ENCODE measurements at places on chromosomes 11 and 22.

- DNase-seq, result no peak
These were observed 27.9 kb upstream of the FZD4 start for GRCh38 chr11:86983021-86983488.

DNA sequence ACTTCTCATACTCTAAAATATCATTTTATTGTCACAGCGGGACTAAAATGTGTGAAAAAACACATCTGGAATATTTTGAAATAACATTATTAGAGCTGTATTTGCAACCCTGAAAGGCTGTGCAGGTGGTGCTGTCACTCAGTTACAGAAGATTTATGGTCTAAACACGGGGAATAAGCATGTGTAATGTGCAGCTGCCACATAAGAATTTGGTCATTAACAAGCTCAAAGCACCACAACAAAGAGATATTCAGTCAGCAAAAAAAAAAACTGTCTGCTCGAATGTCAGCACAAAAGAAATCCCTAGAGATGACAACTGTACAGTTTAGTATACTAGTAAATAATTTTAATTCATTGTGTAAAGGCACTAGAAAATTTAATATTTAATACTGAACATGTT, 31.3 kb downstream of the TMEM123 start:
- no peak for DNase-seq

GRCh38 chr11:120832481-120833238, 191.2 kb upstream of the TBCEL start:
- no peak for DNase-seq

GRCh38 chr22:31080164-31080847, 812 bp upstream of the SMTN start:
- no peak for DNase-seq

GRCh38 chr11:35459489-35459888, 40.1 kb upstream of the SLC1A2 start:
- no peak for DNase-seq

DNA sequence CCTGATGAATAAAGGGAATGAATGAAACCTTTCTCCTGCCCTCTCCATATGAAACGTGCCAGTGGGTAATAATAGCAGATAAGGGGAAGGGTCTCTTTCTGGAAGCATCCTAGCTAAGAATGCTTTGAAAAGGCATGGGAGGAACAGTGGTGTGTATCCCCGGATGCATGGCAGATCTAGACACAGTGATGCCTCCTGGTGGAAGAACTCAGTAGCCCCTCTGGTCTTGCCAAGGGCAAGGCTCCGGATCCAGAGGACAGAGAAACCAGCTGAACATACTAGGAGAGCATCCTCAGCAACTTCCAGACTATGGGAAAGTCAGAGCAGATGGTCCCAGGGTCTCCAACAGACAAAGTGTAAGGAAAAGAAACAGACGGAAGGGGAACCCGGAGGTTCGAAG, 6.4 kb downstream of the BAIAP2L2 start:
- DNase-seq, result no peak

- no peak for DNase-seq
These were observed 753 bp downstream of the PTPN5 start for GRCh38 chr11:18790883-18791206.

- no peak for DNase-seq
These were observed 30.2 kb upstream of the EP300 start for GRCh38 chr22:41062146-41062545.

GRCh38 chr11:131811383-131811782, 441.0 kb downstream of the NTM start:
- no peak for DNase-seq

GRCh38 chr22:19891317-19892256, 36.9 kb upstream of the GNB1L start:
- DNase-seq, result peak; percentile 74

- DNase-seq, result no peak
These were observed 4.4 kb upstream of the PGAP2 start for GRCh38 chr11:3803726-3804495.

DNA sequence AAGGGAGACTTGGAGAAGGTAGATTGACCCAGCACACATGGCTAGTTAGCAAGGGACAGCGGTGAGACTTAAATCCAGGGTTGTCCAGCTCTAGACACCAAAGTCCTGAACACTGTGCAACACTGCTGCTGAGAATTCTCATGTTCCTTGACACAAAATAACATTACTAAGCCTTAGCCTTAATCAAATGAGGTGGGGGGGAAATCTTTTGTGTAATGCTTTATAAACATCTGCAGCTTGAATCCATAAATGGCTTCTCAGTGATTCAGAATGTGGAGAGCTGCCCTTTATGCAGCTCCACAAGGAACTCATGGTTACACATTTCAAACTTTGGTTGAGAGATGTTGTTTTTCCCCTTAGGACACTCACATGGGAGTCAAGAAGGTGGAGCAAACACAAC, 80.0 kb downstream of the CD44 start:
- no peak for DNase-seq

DNA sequence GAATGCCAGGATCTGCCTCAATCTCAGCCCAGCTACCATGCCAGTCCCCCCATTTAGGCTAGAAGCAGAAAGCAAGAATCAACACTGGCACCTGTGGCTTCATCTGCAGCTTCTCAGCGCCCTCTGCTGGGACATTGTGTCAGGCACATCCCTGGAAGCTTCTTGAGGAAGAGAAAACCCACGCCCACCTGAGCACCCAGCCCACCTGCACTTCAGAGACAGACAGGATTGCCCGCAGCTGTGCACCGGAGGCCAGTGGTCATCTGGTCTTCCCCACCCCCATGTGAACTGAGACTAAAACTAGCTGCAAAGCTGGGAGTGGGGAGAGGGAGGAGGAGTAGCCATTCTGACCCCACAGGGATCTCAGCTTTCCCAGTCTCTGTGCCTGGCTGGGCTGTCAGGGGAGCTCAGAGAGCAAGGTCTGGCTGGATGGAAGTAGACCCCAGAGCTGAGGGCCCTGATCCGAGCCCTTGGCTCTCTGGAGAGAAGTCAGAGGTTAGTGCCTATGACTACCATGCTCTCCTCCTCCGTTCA, 66.8 kb downstream of the FEZ1 start:
- DNase-seq, result peak; percentile 28

- DNase-seq, result no peak
These were observed 15.9 kb downstream of the ARFGAP2 start for GRCh38 chr11:47160753-47161133.

- peak; percentile 52 for DNase-seq
These were observed 740 bp downstream of the EML3 start for GRCh38 chr11:62611705-62612365.

GRCh38 chr11:128948583-128948982, 5.9 kb upstream of the TP53AIP1 start:
- DNase-seq, result no peak

DNA sequence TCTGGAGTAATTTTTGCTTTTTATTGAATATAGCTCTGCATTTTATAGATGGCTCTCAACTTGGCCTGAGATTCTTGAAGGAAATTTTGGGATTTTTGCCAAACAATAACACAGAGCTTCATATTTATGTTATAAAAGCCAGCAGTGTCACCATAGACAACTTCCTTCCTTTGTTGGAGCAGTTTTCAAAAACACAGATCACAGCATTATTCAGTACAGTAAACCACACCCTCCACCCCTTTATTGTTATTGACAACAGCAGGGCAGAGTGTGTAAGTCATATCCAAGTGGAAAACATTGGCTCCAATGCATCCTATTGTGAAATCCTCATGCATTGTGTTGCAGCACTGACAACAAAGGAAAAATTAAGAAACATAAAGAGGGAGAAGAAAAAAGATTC, 62.6 kb upstream of the PRSS23 start:
- DNase-seq, result no peak

- DNase-seq, result no peak
These were observed 21.5 kb downstream of the BIRC2 start for GRCh38 chr11:102368472-102368871.

DNA sequence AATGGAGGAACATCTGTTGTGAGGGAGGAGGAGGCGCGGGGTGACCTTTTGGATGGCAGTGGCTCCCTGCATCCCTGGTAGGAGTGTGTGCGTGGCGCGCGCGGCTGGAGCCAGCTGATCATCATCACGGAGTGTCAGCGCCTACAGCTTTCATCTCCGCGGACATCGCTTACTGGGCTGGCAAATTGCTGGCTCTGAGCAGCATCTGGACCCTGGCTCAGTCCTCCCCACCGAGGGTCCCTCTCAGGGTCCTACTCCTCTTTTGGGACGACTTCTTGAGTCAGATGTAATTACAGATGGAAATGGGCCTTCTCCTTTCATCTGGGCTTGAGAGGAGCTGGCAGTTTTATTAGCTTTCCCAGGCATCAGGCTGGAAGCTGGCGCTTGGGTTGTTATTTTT, 85.3 kb downstream of the CACNA1I start:
- DNase-seq, result no peak

DNA sequence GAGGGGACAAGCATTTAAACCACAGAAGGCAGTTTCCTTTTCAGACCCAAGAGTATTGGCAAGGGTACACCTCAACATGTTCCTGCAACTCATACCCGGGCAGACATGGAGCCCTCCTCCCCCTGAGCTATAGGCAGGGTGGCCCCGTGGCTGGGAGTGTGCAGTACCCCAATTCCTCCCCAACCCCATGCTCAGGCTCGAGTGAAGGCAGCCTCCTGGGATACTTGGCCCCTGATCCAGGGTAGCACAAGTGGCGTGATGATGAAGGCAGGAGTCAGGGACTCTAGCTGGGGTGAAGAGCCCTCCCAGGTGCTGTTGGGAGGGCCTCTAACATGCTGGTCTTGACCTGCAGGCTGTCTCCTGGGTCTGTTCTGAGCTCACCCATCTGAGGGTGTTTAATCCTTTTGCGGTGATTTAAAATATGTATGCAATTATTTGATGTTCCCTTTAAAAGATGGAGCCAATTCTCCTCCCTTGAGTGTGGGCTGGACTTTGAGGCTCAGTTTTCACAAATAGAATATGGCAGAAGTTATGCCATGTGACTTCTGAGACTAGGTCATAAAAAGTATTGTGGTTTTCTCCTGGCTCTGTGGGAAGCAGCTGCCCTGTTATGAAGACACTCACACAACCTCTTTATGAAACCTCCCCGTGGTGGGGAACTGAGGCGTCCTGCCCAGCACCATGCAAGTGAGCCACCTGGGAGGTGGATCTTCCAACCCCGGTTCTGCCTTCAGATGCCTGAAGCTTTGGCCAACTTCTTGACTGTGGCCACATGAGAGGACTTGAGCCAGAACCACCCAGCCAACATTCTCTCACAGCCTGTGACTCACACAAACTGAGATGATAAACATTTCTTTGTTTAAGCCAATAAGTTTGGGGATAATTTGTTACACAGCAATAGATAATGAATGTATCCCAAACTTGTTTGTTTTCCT, 54.7 kb upstream of the NECTIN1 start:
- DNase-seq, result no peak

GRCh38 chr22:49628391-49629260, 199.0 kb downstream of the BRD1 start:
- DNase-seq, result no peak

- no peak for DNase-seq
These were observed 451 bp downstream of the CDC45 start for GRCh38 chr22:19480173-19480568.

DNA sequence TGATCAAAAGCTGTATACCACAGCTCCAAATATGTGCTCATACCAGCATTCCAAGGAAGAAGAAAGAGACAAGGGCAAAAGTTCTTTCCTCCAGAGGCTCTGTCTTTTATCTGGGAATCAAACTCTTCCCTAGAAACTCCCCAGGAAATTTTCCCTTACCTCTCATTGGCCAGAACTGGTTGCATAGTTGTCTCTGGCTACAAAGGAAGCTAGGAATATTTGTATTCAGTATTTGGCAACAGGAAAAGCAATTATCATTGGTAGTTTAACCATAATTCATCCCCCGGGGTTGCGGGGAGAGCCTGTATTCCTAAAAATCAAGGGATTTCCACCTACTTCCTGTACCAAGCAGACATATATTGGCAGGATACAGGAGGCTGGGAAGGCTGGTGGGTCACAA, 10.5 kb upstream of the ZFTA start:
- DNase-seq, result no peak

- DNase-seq, result no peak
These were observed 5.4 kb downstream of the BRSK2 start for GRCh38 chr11:1394936-1395772.
